ENCODE measurements at places on chromosomes 6 and 20.

- no peak for DNase-seq
Measured at GRCh38 chr6:34638834-34639736, 57.5 kb downstream of the ILRUN start.

GRCh38 chr6:52514514-52514913, 62.3 kb downstream of the TRAM2 start:
- DNase-seq = no peak

GRCh38 chr6:33237741-33238140, 29.4 kb downstream of the RING1 start:
- DNase-seq = no peak

DNA sequence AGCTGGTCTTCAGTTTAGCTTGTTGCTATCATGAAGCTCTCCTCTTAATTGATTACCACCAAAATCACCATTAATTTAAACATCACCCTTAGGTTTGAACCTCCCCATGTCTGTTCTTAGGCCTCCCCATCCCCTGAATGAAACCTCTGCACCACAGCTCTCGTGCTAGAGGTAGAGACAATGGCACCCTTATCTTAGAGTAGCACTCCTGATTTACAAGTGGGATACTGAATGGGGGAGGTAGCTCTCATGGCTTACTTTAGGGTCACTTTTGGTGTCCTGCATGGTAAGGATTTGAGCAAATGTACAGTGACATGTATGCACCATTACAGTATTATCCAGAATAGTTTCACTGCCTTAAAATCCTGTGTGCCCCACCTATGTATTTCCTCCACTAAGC, 115.6 kb upstream of the ADTRP start:
- DNase-seq = no peak

- DNase-seq = no peak
Measured at GRCh38 chr6:36957773-36958271, 3.3 kb downstream of the PI16 start.

DNA sequence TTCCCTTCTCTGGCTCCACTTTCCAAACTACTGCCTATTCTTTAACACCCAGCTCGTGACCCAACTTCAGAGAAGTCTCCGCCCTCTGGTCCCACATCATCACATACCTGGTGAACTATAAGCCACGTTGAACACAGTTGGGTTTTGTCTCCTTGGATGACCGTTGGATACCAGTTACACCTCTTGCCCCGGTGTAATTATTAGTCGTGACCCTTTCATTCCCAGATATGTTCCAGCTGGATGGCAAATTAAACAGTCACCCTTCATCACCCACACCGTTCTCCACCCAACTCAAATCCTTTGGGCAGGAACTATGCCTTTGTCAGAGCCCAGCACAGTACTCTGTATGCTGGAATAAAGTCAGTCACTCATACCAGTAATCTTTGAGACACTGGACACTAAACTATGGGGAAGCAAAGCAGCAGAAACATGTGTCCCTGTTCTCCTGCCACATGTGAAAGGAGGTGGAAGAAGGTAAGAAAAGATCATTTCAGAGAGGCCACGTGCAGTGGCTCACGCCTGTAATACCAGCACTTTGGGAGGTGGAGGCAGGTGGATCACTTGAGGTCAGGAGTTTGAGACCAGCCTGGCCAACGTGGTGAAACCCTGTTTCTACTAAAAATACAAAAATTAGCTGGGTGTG, 22.5 kb downstream of the PLAGL2 start:
- no peak for DNase-seq

- no peak for DNase-seq
Measured at GRCh38 chr6:140225701-140226436, 851.4 kb upstream of the CITED2 start.

GRCh38 chr20:33791959-33792597, 19.1 kb upstream of the CHMP4B start:
- DNase-seq = peak; percentile 10

- DNase-seq = no peak
Measured at GRCh38 chr6:108134213-108134970, 31.4 kb upstream of the NR2E1 start.

GRCh38 chr6:4560221-4561077, 215.8 kb upstream of the CDYL start:
- no peak for DNase-seq

DNA sequence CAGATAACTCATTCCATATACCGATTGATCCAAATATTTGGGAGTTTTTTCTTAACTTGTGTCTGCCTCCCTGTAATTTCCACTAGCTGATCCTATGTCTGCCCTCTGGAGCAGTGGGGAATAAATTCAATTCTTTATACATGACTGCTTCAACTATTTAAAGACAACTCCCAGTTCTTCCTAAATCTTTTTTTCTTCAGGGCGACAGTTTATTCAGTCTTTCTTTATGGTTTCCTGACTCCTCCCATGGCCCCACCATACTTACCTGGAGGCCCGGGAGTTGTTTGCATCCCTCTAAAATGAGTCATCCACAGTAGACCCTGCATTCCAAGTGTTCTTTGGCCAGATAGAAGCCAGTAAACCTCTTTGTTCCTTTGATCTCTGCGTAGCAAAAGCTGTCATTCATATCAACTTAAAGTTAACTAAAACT, 73.6 kb downstream of the LCA5 start:
- no peak for DNase-seq

GRCh38 chr6:153790876-153791473, 248.1 kb upstream of the OPRM1 start:
- DNase-seq = peak; percentile 0

DNA sequence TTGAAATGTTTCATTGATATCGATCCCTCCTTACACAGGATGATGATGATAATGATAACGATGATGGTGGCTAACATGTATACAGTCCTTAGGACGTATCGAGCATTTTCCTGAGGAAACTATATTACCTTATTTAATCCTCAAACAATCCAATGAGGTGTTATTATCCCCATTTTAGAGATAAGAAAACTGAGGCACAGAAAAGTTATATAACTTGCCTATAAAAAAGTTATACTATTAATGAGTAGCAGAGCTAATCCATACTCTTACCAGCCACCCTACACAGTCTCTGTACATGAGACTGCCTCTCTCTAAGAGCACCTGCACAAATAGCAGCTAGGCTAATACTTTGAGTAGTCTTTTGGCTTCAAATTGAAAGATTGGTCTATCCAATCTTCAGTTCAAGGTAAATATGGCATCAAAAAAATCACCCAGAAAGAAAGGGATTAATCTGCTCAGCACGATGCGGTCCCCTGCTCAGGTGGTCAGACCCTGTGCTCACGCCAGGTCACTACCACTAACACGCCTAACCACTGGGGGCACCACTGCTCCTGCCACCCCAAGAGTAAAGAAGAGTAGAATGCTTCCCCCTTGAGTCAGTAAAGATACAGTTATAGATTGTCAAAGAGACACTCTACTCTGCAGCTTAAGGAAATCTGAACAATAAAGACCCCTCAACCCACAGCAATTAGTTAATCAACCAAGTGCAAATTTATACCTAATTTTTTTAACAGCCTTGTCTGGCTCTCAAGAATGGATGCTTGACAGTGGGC, 15.0 kb downstream of the GABBR1 start:
- no peak for DNase-seq

GRCh38 chr20:25046181-25046641, 11.7 kb downstream of the ACSS1 start:
- DNase-seq = no peak

GRCh38 chr6:28003059-28003458, 46.0 kb downstream of the OR2B6 start:
- DNase-seq = no peak

- no peak for DNase-seq
Measured at GRCh38 chr6:157974341-157974894, 7.2 kb upstream of the SYNJ2 start.

- no peak for DNase-seq
Measured at GRCh38 chr6:136739501-136739900, 52.8 kb downstream of the MAP3K5 start.

DNA sequence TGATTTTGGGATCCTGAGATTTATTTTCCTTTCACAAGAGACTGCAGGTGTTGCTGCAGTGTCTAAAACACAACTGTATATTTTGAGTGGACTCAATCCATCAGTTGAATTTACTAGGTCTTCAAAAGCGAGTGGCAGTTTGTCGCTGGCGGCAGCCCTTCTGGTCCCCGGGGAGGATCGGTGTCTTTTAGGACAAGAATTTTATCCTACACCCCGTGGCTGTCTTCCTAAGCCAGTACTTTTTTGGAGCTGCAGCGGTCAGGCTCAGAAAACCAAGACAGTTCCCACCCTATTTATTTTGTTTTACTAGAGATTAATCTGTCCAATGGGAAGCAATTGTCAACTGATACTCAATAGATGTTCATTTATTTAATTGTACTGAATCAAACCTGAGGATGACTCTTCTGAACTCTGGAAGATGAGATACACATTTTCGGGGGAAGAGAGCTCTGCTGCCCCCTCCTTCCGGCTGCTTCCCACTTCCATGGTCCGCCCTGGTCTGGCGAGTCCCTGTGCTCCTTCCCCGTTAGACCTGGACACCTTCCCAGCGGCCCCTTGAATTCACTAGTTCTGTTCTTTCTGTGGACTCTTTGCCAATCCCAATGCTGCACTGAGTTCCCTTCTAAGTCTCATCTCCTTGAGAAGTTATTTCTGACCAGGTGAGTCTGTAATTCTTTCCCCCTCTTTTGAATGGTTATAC, 90.6 kb downstream of the ERMARD start:
- no peak for DNase-seq

GRCh38 chr6:111086685-111087084, 618 bp upstream of the SLC16A10 start:
- DNase-seq = no peak

GRCh38 chr20:50224531-50225255, 34.1 kb downstream of the CEBPB start:
- DNase-seq = no peak

GRCh38 chr6:7905416-7905815, 5.2 kb downstream of the TXNDC5 start:
- no peak for DNase-seq

- DNase-seq = peak; percentile 85
Measured at GRCh38 chr6:21588481-21589351, 4.8 kb upstream of the SOX4 start.

GRCh38 chr20:53016071-53016470, 43.9 kb downstream of the TSHZ2 start:
- DNase-seq = no peak

DNA sequence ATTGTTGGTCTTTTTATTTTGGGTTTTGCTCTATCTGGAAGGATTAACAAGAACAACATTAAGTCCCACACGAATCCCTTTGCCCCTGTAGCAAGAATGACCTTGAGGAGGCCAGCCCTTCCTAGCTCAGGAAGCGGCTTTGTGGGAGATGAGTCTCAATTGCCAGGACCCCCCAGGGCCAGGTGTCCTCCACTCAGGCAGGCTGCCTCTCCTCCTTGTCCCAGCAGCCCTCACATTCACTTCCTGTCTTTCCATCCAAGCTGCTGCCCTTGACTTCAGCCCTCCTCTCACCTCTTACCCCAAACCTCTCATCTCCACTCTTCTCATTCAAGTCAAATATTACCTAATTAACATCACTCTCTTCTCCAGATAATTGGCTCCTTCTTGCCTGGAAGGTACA, 22.6 kb upstream of the SYNDIG1 start:
- no peak for DNase-seq

- DNase-seq = no peak
Measured at GRCh38 chr20:64052987-64053840, 3.8 kb upstream of the SOX18 start.

DNA sequence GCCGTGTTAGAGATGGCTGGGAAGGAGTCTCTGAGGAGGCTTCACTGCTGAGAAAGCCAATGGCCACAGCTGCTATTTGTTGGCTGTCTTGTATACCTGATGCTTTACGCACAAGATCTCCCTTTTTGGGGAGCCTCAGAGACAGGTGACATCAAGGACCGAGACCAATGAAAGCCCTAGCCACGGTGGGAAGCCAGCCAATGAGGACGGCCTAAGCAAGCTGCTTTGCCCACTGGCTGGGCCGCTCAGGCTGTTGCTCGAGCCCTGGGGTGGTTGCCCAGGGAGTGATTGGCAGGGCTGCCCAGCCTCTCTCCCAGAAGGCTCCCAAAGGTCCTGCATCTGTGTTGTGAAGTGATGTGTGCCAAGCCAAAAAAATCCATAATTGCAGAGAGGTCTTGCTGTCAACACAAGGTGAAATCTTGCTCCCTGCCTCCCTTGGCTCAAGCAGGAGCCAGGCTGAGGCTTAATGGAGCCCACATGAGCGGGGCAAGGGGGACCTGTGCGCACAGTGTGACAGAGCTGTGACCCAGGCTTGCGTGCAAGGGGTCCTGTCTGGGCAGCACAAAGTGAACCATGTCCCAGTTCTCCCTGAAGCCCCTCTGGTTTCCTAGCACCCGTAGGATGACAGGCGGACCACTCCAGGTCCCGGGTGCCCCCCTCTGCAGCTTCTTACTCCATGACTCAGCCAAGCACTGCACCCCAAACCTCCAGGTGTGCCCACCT, 4.3 kb downstream of the MMP24OS start:
- peak; percentile 10 for DNase-seq

DNA sequence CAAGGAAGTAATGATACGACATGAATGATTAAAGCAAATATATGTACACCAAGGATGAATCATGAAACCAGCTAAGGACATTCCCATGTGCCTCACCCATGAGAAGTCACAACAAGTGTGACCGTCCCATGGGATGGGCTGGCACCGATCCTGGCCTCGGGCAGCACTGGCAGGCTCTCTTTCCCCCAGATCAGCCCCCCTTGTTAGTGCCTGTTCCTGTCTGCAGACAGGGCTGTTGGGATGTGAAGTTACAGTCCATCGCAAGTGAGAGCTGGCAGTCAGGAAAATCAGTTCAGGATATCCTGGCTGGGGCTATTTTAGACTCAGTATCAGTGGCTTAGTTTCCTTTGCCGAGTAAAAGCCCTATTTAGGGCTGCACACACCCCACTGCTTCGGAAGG, 129.2 kb upstream of the SNX9 start:
- no peak for DNase-seq

DNA sequence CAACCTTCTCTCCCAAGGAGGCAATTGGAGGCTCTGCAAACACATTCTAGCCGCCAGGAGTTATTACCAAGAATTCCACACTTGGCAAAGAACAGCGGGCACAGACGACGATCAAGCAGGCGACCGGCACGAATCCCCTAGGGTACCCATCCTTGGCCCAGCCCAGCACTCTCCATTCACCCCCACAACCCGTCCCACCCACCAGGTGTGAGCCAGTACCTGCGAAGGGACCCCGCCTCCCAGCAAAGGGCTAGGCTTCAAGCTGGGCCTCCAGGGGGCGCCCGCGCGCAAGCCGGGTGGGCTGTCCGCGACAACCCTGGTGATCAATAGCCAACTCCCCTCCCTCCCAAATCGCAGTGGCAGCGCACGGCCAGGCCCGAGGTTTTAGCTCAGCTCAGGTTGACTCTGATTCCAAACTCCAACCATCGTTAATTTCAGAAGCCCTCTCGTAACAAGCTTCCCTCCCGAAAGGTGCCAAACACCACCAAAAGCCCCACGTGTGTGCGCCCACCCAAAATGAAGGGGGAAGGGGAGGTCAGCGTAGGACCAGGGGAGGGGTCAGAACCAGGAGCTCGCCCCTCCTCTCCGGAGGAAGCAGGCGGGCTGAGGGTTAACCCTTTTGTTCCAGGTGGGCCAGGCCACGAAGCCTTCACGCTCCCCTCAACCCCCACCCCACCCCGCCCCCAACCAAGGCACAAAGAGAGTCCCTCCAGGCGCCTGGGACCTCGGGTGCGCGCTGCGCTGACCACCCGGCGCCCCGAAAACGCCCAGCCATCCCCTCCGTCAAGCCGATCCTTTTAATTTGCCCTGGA, 2.1 kb downstream of the SALL4 start:
- DNase-seq = peak; percentile 41

Measured in NCI-H446 (cell line).